ENCODE measurements at places on chromosomes 7 and 10. TPM values are rescaled to one million over a fixed set of nuclear protein-coding genes. Genes with fewer than 3 reads are reported as not detected.
A peak's percentile ranks its signal among the peaks of the same experiment; 100 is the strongest.

- DNase-seq = no peak
Observed at GRCh38 chr7:77338883-77339629, 77.1 kb downstream of the GSAP start.

GRCh38 chr10:5090551-5090950, 3.7 kb upstream of the AKR1C3 start:
- DNase-seq = no peak

AKR1D1 gene
- total RNA-seq = not detected

GRCh38 chr7:92228100-92228499, 17.6 kb downstream of the KRIT1 start:
- DNase-seq = no peak

DNA sequence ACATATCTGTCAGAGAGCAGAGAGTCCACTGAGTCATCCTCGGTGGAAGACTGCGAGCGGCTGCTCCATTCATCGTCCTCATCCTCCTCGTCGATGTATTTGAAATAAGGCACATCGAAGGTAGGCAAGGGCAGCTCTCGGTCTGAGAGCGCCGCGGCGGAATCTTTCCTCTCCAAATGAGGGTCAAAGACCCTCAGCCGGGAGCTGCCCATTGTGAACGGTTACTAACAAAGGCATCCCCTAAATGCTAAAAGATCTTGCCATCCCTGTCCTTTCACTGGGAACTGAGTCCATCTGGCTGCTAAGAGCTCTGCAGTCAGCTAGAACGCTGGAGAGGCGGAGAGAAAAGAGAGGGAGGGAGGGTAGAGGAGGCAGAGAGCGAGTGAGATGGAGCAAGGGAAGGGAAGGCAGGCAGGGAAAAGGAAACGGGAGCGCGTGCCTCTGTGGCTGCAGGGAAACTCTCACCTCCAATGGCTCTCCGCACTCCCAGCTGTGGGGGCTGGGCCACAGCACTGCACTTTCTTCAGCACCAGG, 163.4 kb downstream of the RAPGEF5 start:
- DNase-seq = peak; percentile 53

- no peak for DNase-seq
Observed at GRCh38 chr7:114930829-114931655, 9.1 kb downstream of the MDFIC start.

DNA sequence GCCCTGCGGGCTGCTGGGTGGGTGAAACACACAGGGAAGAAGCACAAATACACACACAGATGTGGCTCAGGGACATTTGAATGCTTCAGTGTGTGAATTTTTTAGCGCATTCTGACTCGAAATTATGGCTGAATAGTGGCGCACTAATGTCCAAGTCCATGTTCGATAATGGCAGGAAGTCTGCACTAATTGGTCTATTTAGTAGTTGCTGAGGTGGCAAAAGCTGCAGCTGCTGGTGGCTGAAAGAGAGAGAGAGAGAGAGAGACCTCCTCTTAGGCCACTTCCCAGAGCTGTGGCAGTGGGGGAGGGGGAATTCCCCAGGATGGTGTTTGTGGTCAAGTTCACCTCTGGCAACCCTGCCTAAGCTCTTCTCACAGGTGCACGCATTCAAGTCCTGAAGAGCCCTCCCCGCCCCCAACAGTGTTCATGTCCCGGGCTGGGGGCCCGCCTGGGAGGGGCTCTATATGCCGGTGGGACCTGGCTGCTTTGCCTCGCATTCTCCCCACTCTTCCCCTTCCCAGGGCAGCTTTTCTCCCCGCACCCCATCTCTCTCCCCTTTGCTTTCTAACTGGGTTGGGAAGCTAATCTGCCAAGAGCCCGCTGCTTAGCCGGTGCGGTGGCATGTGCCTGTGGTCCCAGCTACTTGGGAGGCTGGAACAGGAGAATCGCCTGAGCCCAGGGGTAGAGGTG, 6.0 kb upstream of the MNX1 start:
- DNase-seq = no peak

- DNase-seq = no peak
Observed at GRCh38 chr7:121195874-121196273, 132.9 kb upstream of the WNT16 start.

- no peak for DNase-seq
Observed at GRCh38 chr10:62182595-62182994, 86.0 kb downstream of the RTKN2 start.

DNA sequence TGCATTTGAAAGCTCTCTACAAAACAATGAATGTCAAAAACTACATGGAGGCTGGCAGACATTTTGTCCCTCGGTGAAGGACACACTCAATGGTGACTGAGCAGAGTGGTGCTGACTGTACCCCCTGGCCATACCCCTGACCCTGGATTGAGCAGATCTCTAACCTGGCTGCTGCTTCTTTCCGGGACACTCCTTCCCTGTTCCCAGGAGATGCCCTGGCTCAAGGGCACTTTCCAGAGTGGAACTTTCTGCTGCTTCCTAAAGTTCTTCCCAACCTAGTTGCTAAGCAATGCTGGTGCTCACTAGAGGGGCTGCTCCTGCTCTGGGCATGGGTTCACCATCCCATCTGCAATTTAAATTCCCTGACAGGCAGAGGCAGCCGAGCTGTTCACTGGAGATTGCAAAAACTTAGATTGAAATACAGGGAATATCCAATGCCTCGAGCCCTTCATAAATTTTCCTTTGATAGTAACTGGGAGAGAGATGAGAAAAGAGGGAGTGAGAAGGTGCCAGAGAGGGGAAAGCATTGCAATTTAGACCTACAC, 384.3 kb upstream of the PODXL start:
- no peak for DNase-seq

GRCh38 chr10:98238391-98238790, 29.6 kb downstream of the LOXL4 start:
- DNase-seq = no peak

GRCh38 chr10:4825868-4826791, at the start of gene AKR1E2:
Gene AKR1E2, plus strand, starts transcription at chr10:4826207. Its CDS starts 118 bp downstream, at chr10:4826325.
- no peak for DNase-seq

LRRN3 gene
- total RNA-seq = 9.4 TPM

GRCh38 chr7:128039544-128039953, 8.3 kb upstream of the LRRC4 start:
- DNase-seq = no peak

- no peak for DNase-seq
Observed at GRCh38 chr7:92934096-92934495, 97.7 kb upstream of the CDK6 start.

GRCh38 chr10:89414879-89415821, 782 bp downstream of the IFIT5 start:
- peak; percentile 28 for DNase-seq

DNA sequence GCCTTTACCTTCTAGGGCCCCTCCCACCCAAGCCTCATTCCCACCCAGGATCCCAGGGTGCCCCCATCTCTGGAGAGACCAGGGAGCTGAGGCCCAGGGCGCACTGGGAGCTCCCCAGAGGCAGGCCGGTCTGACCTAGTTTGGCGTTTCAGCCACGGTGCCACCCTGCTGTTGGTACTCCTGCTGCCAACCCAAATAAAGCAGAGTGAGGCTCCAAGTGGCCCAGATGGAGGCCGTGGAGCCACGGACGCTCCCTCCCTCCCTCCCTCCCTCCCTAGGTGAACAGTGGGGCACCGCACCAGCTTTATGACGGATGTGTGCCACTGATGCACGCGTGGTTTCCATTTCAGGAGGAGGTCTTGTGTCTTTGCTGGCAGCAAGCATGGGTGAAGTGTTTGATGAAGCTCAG, 1.8 kb downstream of the INPP5A start:
- no peak for DNase-seq

DNA sequence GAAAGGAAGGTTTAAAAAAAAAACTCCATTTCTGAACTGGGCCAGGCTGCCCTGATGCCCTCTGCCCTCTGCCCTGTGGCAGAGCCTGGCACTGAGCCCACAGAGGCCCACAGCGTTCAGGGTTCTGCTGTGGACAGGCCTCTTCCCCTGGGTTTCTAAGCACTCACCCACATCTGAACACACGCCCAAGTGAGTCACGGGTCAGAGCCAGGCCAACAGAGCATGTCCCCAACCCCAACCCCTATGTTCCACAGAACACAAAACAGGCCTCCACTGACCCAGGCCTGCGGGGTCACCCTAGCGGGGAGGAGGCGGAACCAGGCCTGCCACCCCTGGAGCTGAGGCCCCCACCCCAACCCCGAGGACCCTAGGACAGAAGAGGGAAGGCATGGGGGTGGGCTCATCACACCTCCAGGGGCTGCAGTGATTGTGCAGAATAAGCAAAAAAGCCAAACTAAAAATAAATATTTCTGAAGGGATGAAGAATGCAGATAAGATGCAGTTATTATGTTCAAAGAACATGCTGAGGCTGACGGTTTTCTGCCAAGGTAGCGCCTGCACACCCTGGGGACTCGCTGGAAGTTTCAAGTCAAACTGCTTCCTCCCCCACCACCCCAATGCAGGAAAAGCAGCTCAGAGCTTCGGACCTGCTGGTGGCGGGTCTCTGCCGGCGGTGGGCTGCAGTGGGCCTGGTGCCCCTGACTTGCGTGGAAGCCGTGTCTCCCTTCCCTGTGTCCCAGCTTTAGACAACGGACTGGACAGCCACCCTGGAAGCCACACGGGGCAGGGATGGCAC, 5.4 kb downstream of the WDR86 start:
- DNase-seq = no peak

FLNC gene
- total RNA-seq = 176 TPM

GRCh38 chr10:72242675-72243074, 26.6 kb upstream of the ASCC1 start:
- DNase-seq = no peak

CALHM3 gene
- not detected for total RNA-seq

SUFU gene
- total RNA-seq = 32.4 TPM

GBX1 gene
- total RNA-seq = 0.20 TPM

GRCh38 chr7:92625617-92626016, 35.4 kb upstream of the FAM133B start:
- DNase-seq = no peak

GRCh38 chr10:99143011-99143410, 92.6 kb downstream of the HPSE2 start:
- no peak for DNase-seq

GRID2IP gene
- 1.4 TPM for total RNA-seq

- DNase-seq = no peak
Observed at GRCh38 chr7:148253629-148254028, 336.9 kb upstream of the C7orf33 start.

DNA sequence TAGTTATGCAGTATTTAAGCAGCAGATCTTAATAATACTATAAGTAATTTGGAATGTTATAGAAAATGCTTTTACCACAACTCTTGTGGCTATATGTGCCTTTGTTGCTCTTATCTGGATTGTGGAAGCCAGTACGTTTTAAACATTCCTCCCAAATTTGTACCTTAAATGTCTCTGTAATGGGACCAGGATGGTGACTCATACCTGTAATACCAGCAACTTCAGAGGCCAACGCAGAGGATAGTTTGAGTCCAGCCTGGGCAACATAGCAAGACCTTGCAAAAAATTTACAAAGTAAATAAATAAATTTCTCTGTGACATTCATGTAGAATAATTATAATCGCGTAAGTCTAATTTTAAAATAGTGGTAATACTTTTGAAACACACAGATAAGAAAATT, 283.1 kb downstream of the POM121L12 start:
- DNase-seq = no peak

- DNase-seq = no peak
Observed at GRCh38 chr7:20343205-20343604, 12.5 kb downstream of the ITGB8 start.

DNA sequence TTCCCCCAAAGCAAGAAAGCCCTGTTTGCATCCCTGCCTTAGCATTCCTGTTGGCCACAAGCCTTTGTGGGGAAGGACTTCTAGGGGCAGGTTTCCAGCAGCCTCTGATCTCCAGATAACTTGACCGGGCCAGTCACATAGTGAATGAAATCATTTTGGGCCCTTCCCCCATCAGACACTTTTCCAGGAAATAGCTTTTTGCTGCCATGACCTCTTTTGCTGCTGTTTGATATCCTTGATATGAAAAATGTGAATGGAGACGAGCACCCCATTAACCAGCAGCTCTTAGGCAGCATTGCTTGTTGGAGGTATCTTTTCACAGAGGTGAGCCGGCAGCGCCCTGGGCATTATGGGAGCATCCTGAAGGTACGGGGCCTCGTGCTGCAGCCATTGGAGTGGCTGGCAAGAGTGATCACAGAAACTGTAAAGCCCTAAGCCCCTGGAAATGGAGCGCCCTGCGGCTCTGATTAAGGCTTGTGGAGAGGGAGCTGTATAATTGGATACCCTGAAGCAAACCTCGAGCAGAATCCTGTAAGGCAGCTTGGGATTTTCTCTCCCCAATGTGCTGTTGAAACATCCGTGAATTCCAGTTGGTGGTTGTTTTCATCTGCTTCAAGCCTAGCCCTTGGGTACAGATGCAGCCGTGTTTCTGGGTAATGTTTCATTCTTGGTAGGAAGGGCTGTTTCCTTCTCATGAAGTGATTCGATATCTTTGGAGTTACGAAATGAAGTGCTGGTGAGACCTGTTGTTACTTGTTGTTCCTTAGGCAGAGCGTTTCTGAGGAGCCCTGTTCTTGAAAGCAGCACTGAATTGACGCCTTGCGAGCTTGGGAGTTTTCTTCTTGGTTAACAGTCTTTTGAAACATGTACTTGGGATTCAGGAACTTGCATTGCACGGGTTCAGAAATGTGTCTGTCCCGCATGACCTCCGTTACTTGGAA, 179.0 kb downstream of the PTEN start:
- no peak for DNase-seq

- DNase-seq = no peak
Observed at GRCh38 chr7:106793015-106793975, 71.8 kb upstream of the PIK3CG start.

TLL2 gene
- total RNA-seq = 1.4 TPM

DNA sequence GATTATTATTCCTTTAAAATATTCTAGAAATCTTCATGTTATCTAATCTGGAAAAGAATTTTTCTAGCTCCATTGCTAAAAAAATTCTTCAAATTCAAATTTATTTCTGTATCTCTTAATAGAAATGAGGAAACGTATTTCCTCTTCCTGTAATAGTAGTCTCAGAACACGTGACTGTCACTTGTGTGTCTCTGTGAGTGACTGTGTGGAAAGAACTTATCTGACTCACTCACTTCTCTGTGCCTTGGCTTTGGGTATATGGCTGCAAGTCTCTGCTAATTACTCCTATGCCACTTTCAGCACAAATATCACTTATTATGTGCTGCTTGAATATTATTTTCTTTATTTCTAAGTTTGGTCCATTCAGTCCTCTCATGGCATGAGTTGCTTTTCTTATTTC, 132.7 kb downstream of the CNTNAP2 start:
- no peak for DNase-seq

- no peak for DNase-seq
Observed at GRCh38 chr7:103765901-103766300, 223.6 kb downstream of the RELN start.

GRCh38 chr10:114343623-114344505, 60.4 kb downstream of the AFAP1L2 start:
- DNase-seq = no peak

- DNase-seq = no peak
Observed at GRCh38 chr7:90347759-90348158, 1.2 kb downstream of the GTPBP10 start.

NAT16 gene
- total RNA-seq = not detected

COPG2 gene
- total RNA-seq = 56.4 TPM

C10orf53 gene
- total RNA-seq = not detected
